ENCODE measurements at places on chromosomes 1 and 21.

GRCh38 chr1:112504661-112505399, 3.9 kb upstream of the WNT2B start:
- no peak for DNase-seq

DNA sequence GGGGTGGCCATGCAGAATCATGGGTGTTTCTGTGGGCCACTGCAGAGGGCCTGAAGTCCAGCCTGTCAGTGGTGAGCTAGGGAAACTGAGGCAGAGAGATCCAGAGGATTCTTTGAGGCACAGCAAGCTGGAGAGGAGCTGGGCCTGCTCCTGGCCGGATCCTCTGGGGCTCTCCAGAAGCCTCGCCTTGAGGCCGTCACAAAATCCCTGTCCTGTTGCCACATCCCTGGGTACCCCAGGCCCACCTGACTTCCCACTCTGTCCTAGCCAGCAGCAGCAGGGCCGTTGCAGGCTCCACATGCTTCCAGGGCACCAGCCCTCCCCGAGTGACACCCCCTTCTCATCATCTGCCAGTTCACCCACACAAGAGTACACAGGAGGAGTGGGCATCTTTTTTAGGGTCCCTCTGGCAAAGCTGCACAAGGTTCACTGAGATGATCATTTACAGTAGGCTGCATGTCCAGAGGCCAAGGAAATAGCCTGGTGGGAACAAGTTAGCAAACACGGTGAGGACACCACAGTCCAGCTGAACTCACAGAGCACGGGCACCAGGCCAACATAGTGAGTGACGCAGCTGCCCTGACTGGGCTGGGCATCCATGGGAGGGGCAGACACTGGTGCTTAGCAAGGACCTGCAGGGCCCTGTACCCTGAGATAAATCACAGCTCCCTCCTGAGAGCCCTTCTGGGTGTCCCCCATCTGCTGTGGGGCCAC, 25.1 kb upstream of the TSPEAR start:
- DNase-seq, result no peak

- DNase-seq, result no peak
These were observed 1.2 kb upstream of the CHD5 start for GRCh38 chr1:6181347-6181770.

- no peak for DNase-seq
These were observed 716.2 kb downstream of the NCAM2 start for GRCh38 chr21:21714426-21714825.

DNA sequence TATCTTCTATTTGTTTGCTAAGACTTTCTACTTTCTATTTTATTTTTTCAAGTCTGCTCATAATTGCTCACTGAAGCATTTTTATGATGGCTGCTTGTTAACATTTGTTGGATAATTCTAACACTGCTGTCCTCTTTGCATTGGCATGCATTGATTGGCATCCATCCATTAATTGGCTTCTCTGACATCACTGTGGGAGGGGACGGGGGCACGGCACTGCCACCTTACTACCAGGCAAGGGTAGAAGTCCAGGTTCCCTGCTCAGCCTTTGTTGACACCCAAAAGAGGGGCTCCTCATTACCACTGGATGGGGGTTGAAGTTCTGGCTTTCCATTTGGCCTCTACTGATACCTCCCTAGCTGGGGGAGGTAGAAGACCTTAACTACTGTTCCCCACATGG, 11.5 kb upstream of the ABCG1 start:
- no peak for DNase-seq
